ENCODE measurements at places on chromosomes 5 and 9.

GRCh38 chr5:3594510-3595005 is 1.1 kb upstream of the IRX1 start:
- DNase-seq = no peak

DNA sequence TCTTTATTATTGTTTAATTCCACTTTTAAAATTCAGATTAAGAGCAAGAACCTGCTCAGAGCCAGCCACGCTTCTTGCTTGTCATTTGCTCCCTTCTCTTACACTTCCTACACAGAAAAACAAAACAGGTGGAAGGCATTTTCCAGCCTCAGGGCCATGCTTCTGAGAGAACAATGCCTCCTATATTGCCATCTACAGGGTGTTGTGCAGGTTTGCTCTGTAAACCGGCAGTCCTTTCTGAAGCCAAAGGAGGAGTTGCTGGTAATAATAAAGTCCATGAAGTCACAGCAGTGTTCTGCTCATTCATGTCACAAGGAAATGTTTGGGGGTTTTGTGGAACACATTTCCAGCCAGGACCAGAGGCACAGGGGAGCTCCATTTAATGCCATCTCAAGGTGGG is 16.1 kb upstream of the PRLR start:
- DNase-seq = no peak

- no peak for DNase-seq
Measured at GRCh38 chr9:109411069-109411761, 86.9 kb downstream of the PTPN3 start.

DNA sequence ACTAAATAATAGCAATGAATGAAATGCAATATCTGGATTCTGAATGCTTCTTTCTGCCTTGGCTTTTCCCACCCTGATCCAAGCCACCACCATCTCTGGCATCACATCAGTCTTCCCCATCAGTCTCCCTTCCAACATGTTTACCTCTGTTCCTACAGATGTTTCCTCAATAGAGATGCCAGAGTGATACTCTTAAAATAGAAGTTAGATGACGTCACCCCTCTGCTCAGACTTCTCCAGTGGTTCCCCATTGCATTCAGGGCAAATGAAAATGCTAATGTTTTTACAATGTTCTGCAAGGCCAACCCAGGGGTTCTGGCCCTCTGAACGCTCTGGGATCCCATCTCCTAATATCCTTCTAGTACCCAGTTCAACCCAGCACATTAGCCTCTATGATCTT is 305.8 kb downstream of the TRIM32 start:
- no peak for DNase-seq

DNA sequence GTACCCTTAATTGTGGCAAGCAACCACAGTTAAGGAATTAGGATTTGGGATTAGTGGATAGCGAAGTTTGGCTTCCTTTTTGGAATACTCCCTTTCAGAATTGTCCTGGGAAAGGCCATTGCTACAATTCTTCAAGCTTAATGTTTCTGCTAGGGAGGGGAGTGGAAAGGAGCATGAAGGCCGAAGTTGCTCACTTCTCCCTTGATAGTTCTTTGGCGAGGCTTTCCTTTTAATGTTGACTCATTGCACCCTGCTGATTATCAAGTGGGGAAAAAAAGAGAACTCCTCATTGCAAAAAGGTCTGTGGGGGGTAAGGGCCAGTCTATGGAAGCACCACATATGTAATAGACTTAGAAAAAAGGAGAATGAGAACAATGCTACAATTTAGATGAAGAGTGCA is 30.7 kb downstream of the GRIN3A start:
- no peak for DNase-seq

DNA sequence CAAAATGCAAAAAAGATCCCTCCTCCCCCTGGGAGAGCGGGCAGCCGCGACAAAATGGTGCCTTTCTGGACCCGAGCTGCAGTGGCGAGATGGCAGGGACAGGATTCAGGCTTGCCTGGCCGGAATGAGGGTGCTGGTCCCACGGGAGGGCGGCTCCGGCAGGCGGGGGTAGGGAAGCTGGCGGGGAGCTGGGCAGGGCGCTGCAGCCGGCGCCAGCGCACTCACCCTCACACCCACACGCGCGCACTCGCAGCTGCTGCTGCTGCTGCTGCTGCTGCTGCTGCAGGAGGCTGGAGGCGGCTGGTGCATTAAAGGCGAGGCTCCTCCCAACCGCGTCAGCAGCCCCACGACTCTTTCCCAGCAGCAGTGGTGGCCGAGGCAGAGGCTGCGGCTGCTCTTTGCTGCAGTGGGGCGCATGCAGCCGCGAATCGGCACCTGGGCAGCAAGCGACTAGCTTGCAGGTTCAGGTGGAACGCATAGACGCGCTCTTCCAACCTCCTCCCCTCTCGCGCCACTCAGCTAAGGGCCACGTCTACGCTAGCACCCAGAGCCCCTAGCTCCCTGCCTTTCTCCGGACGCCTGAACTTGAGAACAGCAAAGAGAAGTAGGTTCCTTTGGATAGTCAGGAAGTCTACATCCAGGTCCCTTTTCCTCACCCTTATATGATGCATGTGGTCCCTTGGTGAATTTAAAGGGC is at the start of gene PPP2R2B:
PPP2R2B (minus strand) TSS at position 282 of the 697 bp plus-strand sequence.
- no peak for DNase-seq

DNA sequence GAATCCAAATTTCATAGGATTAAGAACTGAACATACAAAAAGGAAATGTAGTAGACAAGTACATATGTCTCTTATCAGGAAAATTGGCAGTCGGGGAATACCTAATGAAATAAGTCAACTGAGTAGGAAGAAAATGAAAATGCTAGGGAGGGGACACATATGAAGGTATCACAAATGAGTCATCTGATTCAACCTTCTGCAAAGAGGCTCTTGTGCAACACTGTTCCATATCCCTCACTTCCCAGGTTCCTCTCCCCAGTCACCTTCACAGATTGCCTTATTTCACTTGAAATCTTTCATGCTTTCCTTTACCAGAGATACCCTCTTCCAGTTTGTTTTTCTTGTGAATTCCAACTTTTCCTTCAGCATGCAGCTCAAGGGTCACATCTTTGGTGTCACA is 139.0 kb downstream of the RFX3 start:
- no peak for DNase-seq

GRCh38 chr5:132774896-132775295 is 2.1 kb downstream of the SEPTIN8 start:
- no peak for DNase-seq

DNA sequence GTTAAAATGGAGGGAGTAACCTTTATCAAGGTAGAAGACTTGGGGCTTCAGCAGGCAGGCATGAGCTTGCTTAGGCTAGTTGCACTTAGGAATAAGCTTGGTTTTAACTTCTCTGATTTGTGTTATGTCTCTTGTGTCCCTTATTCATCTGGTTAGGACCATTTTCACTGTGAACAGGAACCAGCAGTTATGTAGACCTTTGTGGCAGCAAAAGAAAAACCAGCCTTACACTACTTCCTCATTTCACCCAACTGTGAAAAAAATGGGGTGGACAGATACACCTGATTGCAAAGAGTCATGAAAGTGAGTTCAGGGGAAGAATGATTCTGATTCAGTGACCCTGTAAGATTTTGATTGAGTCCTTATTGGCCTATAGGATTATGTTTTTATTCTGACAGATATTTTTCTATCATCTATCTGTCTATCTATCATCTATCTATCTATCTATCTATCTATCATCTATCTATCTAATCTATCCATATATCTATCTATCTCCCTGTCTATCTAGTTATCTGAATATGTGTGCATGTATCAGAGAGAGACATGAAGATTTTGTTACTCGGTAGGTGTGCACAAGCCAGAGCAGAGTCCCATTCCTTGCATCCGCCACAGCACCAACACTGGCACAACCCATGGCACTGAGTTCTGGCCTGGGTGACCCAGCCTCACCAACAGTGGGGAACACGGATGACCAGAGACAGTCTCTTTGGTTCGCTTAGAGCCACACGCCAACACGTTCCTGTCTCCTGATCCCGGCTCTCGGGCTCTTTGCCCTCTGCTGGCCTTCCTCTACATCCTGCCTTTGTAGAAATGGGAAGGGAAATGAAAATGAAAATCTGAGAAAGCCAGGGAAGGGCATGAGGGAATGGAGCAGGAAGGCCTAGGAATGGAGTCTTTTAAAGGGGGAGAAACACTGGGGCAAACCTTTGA is 1.3 kb upstream of the ZNF366 start:
- DNase-seq = no peak

DNA sequence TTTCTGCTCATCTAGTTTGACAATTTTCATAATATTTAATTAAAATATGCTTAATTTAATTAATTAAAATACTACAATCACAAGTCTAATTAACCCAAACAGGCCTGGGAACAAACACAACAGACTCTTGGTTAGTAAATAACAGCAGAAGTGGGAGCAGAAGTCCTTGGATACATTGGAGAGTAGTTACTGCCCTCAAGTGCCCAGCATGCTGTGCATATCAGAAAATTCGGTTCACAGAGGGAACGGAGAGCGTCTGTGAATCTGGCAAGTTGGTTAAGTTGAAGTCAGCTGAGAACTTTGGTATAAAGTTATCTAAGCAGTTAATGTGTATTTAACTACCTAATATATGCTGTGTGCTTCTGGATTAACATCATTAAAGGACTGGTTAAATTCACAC is 87.0 kb upstream of the ATG10 start:
- no peak for DNase-seq

DNA sequence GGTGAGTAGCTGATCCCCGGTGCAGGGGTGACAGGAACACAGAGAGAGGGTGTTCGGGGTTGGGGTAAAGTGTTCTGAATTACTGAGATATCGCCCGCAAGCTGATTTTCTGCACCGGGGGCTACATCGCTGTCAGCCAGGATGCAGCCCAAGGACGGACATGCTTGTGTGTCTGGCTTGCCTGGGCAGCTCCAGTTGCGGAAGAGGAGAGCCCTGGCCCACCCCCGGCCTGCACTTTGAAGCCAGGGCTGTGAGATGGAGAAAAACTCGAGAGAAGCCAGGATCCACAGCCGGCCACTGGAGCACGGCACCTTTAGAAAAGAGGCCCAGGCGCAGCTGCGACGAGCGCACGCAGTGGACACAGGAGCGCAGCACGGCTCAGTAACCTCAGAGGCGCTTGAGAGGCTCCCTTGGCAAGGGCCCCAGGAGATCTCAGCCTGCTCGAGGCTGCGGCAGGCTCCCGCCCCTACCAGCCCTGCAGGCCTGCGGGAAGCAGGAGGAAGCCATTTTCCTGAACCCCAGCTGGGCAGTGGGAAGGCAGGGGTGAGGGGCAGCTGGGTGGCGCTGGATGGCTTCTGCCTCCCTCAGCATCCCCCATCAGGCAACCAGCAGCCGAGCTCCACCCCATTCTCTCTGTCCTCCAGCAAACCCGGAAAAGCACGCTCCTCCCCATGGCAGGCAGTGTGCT is 59.2 kb downstream of the C9orf50 start:
- DNase-seq = no peak

DNA sequence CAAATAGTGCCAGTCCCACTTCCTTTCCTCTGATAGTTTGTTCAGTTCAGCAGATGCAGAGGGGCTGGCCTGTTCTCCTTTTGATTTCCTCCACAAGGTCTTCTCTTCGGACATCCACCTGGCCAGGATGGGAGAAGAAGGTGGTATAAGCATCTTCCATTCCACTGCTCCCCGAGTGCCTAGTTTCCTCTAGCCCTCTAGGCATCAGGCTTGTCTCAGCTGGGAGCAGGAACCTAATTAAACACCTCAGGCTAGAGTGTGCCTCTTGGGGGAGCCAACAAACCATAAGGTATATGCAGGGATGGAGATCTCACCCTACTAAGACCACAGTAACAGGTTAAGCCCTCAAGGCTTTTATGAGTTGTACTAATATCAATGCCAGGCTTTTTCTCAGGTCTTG is 835 bp upstream of the DND1 start:
- DNase-seq = no peak

- peak; percentile 2 for DNase-seq
Measured at GRCh38 chr5:4630031-4630430, 510.1 kb upstream of the ADAMTS16 start.

- peak; percentile 91 for DNase-seq
Measured at GRCh38 chr5:151447174-151448037, at the start of gene SLC36A1. SLC36A1 (plus strand) TSS chr5:151447603; CDS start chr5:151458793, 11,190 bp downstream.

DNA sequence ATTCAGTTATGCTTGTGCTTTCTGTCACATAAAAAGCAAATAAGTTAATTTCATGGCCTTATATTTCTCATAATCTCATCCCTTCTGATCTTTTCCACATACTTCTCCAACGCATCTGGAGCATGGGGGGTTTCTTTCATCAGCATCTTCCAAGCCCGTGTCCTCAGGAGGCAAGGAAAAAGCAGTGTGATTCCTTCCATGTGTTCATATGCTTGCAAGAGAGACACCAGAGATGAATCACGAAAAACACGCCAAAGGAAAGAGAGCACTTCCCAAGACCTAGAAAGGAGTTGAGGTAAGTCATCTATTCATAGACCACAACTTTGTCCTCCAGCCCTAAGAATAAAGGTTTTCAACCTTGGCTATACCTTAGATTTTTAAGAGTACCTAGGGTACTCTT is 26.0 kb upstream of the SVEP1 start:
- no peak for DNase-seq
